ENCODE measurements at places on chromosomes 1 and 21. TPM values are rescaled to one million over a fixed set of nuclear protein-coding genes. Genes with fewer than 3 reads are reported as not detected.

The MTF1 gene
- total RNA-seq, result 9.6 TPM

The RGS4 gene
- not detected for total RNA-seq

The OR10Z1 gene
- not detected for total RNA-seq

The A3GALT2 gene
- not detected for total RNA-seq

The FCGR3A gene
- total RNA-seq, result 8.6 TPM

The EVA1C gene
- total RNA-seq, result 57.4 TPM

The PLA2G2C gene
- total RNA-seq, result not detected

The RASSF5 gene
- total RNA-seq, result 86.1 TPM

The C1QC gene
- 23.8 TPM for total RNA-seq

The CLEC20A gene
- not detected for total RNA-seq

The OR2G6 gene
- total RNA-seq, result not detected

The SERPINC1 gene
- not detected for total RNA-seq

The CYYR1 gene
- 16.4 TPM for total RNA-seq

The ZNF436 gene
- total RNA-seq, result 19.1 TPM

The UBE2U gene
- not detected for total RNA-seq

The TNFSF4 gene
- total RNA-seq, result 0.32 TPM

The WRAP73 gene
- 15.6 TPM for total RNA-seq

The DENND2D gene
- 29.8 TPM for total RNA-seq

The ARL8A gene
- 36.5 TPM for total RNA-seq

The L1TD1 gene
- total RNA-seq, result not detected

The BMP8A gene
- total RNA-seq, result 0.91 TPM

The SAMSN1 gene
- 1.5 TPM for total RNA-seq

The ARHGEF2 gene
- total RNA-seq, result 18.7 TPM

The BCAN gene
- total RNA-seq, result 50.1 TPM

The OLFM3 gene
- not detected for total RNA-seq

The OPTC gene
- total RNA-seq, result not detected

The LCE1A gene
- total RNA-seq, result 866 TPM

The KANK4 gene
- 0.21 TPM for total RNA-seq

The ARMH1 gene
- total RNA-seq, result not detected

The KCNE2 gene
- not detected for total RNA-seq

The CRP gene
- total RNA-seq, result 0.52 TPM

The OR2T29 gene
- total RNA-seq, result not detected
